Gastrocnemius medialis (tissue), 4 donors: ENCODE measurements at places on chromosomes 3 and 15. TPM values are rescaled to one million over a fixed set of nuclear protein-coding genes. Genes with fewer than 3 reads are reported as not detected.

Gene ASB14
- total RNA-seq, result 1.9 TPM

Gene PAQR5
- total RNA-seq, result 0.10 TPM

GRCh38 chr3:178518660-178519396 lies 17.4 kb upstream of the KCNMB2 start:
- H3K4me3 ChIP-seq, result no peak overlapping the region
- no peaks in the 10 kb centered on the region for H3K4me1 ChIP-seq
- no peak overlapping the region for H3K27ac ChIP-seq
- H3K27me3 ChIP-seq, result no peaks in the 10 kb centered on the region

DNA sequence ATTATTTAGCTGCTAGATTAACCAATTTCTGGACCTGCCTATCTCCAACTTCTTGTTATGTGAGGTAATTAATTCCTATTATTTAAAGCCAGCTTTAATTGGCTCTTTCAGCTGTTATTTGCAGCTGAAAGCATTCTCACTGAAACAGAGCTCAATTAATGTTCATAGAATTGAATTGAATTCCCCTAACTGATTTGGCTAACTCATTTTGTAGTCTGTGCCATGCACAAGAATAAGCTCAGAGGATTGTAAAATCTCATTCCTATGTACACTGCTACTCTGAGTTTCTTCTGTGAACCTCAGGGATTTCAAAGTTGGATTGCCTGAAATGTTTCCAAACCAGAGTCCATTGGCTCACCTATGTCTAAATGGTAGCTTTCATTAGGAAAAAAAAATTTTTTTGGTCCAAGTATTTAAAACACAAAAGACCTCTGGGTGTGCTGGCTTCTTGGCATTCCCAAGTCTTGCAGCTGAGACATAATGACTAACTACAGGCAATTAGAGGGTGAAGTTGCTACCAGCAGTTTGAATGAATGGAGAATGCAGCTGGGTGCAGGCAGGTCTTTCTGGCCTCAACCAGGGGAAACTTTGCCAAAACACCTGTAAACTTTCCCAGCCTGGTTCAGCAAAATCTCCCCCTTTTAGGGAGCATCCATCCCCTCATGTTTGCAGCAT lies 134.3 kb downstream of the EDEM1 start:
- no peak overlapping the region for H3K27ac ChIP-seq
- no peak overlapping the region for H3K4me3 ChIP-seq
- no peaks in the 10 kb centered on the region for H3K36me3 ChIP-seq
- H3K4me1 ChIP-seq, result no peaks in the 10 kb centered on the region
- no peaks in the 10 kb centered on the region for H3K27me3 ChIP-seq
- no peak for DNase-seq
